ENCODE measurements at places on chromosomes 7 and 10.

DNA sequence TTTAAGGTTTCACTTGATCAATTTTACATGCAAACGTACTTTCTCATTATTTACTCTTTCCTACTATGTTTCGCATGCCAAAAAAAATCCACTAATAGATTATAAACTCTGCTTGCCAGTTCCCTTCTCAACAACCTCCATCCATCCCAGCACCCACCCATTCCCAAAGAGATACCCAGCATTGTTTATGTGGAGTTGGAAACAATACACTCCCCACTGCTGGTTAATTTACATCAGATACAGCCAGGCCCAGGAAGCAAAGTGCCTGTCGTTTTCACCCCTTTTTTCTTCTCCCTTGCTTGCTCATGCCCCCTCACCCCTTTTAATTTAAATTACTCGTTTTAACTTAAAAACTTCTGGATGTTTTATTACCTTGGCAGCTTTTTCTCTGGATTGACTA is 59.9 kb downstream of the HIBADH start:
- DNase-seq, result no peak

GRCh38 chr10:99672884-99673283 is 13.6 kb downstream of the ENTPD7 start:
- DNase-seq, result no peak

DNA sequence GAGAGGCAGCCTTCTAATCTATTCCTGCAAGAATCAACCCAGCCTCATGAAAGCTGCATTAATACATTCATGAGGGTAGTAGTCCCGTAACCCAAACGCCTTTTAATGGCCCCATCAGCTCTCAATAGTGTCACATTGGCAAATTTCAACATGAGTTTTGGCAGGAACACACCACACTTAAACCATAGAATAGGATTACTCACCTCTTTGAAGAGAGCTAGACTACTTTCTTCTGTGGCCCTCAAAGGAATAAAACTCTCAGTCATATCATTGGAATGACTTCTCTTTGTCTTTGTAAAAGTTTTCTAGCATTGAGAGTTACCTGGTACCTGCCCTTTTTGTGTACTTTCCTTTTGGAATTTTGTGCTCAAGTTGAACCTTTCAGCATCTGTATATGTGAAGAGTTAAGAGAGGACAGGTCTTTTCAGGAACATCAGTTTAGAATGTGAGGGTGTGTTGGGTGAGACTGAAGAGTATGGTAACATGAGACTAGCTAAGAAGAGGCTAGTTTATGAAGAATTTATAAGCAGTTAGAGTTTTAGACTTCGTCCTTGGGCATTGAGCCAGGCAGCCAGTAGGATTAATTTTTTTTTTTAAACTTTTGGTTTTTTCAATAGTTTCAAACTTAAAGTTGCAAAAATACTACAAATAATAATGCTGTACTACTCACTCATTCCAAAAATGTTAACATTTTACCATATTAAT is 92.6 kb downstream of the MLLT10 start:
- no peak for DNase-seq

- no peak for DNase-seq
Measured at GRCh38 chr7:137909042-137909441, 62.3 kb upstream of the DGKI start.

DNA sequence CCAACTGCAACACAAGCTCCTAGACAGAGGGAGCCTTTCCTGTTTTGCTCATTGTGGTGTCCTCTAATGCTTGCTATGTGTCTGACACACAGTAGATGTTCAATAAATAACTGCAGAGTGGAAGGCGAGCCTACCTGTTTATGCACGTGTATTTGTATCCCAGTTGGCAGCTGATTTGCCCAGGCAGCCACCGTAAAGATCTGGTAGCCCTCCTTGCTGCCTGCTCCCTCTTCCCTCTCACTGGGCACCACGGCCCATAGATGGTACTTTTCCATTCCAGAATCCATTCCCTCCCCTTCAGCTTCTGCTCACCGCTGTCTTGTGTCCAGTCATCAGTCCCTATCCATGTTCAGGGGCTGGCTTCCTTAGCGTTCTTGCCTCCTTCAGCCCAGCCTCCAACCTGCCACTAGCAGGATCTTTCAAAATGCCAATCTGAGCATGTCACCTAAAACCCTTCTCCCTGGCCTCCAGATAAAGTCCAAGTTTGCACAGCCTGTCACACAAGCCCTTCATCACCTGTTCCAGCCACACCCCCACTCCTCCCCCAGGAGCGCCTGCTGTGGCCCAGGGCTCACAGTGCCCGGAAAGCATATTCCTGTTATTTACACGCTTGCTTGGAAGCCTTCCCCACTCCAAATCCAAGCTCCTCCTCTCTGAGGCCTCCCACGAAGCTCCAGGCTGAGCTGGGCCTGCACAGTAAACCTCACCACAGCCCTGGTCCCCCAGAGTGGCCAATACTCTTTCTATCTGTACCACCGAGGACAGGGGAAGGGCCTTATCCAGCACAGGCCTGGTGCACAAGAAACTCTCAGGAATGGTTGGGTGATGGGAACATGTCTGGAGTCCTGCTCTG is 21.0 kb downstream of the ZCCHC24 start:
- DNase-seq, result no peak

Measured in activated T-helper 9 cell treated with anti-CD3 and anti-CD28 coated beads, Interleukin-2, amount 50 U/mL, for 16 hours (primary cell).